ENCODE measurements at places on chromosomes 16 and 17.
A peak's percentile ranks its signal among the peaks of the same experiment; 100 is the strongest.

DNA sequence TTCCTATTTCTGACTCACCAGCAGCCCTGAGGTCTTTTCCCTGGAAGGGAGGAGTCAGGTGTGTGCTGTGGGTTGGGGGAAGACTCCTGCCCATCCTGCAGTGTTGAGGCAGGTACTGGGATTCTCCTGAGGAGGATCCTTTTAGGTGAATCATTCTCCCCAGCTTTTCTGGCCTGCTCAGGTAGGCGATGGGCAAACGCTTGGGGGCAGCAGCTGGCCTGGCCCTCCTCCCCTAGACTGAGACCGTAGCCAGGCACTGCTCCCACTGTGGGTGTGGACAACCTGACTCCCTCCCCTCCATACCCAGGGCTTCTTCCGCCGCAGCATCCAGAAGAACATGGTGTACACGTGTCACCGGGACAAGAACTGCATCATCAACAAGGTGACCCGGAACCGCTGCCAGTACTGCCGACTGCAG is 15.1 kb downstream of the GJD3 start:
- no peak for DNase-seq

GRCh38 chr16:16141784-16142396 is 81.4 kb downstream of the ABCC6 start:
- no peak for DNase-seq

DNA sequence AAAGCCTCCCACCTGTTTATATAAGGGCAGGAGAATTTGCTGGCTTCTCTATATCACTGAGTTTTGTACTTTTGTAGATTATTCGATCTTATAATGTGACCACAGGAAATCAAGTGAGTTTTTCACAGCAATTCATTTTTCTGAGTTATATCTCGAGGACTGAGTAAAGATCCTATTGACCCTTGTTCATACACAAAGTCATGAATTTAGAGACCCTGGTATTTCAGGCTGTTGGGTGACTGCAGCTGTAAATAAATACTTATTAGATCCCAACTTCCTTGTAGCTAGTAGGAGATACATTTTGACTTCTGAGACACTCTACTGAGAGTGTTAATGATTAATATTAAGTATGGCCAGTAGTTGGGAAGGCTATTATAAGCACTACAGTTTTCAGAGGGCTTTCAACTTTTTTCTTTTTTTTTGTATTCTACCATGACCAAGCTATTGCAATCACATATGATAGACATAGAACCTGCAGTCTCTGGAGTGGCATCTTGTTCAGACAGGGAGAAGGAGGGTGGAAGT is 3.2 kb upstream of the KRT20 start:
- no peak for DNase-seq

GRCh38 chr17:47741793-47742145 is 8.7 kb downstream of the TBX21 start:
- no peak for DNase-seq

GRCh38 chr16:52741351-52741750 is 194.4 kb upstream of the TOX3 start:
- no peak for DNase-seq

GRCh38 chr17:80750263-80750662 is 205.6 kb downstream of the RPTOR start:
- no peak for DNase-seq

- DNase-seq: no peak
Observed at GRCh38 chr17:46194393-46195216, 1.4 kb upstream of the KANSL1 start.

DNA sequence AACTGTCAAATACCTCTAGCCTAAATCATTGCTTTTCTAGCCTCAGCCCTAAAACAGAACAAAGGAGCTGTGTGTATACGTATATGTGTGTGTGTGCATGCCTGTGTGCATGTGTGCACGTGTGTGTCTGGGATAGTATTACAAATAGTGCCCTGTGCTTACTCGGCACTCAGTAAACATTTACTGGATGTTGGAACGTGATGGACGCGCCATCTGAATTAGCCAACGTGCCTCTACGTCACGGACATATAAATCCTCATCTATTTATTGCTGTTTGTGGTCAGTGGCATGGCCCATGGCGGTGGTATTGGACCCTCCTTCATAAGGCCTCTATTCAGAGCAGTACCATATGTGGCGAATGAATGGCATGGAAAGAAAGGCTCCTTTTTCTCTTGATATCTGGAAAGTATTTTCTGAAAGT is 37.5 kb downstream of the WWP2 start:
- DNase-seq: no peak

- DNase-seq: no peak
Observed at GRCh38 chr16:83599789-83600462, 207.9 kb upstream of the HSBP1 start.

DNA sequence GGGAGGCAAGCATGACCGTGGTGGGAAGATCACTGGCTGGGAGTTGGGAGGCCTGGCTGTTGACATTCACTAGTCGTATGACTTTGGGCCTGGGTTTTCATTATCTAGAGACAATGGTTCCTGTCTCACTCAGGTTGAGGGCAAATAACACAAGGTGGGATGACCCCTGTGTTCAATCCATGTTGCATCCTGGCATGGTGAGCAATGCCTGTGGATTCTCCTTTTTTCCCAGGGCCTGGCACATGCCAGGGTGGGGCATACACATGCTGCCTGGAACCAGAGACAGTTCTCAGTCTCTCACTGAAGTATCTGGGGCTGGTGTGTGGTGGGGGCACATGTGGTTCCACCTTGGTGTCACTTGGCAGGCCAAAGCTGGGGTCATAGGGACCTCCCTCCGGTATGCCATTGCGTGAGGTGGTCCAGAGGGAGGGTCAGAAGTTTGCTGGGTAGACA is 5.4 kb downstream of the THRA start:
- no peak for DNase-seq

DNA sequence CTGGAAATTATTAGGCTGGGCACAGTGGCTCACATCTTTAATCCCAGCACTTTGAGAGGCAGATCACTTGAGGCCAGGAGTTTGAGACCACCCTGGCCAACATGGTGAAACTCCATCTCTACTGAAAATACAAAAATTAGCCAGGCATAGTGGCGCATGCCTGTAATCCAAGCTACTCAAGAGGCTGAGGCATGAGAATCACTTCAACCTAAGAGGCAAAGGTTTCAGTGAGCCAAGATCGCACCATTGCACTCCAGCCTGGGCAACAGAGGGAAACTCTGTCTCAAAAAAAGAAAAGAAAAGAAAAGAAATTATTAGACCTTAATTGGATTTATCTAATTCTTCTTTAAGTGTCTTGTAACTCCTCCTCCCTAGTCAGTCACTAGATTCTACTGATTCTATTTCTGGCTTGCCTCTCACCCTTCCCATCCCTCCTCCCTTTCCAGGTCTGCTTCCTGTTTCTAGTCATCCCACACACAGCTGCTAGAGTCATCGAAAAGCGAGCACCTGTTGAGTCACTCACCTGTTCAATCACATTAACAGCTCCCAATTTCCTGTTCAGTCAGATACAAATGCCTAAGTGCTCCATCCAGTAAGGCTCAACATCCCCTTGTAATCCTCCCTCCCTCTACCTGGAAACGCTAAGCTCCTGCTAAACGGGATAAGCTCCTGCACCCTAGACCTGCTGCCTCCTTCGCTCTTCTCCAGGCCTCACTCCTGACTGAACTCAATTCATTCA is 34.6 kb downstream of the ERN1 start:
- DNase-seq: no peak

GRCh38 chr17:50170662-50171370 is 5.0 kb downstream of the SGCA start:
- no peak for DNase-seq

GRCh38 chr17:17675925-17676534 is 5.2 kb upstream of the RAI1 start:
- no peak for DNase-seq

- DNase-seq: no peak
Observed at GRCh38 chr17:19295473-19296135, 58.4 kb downstream of the EPN2 start.

- no peak for DNase-seq
Observed at GRCh38 chr17:29504711-29505110, 62.1 kb downstream of the ABHD15 start.

DNA sequence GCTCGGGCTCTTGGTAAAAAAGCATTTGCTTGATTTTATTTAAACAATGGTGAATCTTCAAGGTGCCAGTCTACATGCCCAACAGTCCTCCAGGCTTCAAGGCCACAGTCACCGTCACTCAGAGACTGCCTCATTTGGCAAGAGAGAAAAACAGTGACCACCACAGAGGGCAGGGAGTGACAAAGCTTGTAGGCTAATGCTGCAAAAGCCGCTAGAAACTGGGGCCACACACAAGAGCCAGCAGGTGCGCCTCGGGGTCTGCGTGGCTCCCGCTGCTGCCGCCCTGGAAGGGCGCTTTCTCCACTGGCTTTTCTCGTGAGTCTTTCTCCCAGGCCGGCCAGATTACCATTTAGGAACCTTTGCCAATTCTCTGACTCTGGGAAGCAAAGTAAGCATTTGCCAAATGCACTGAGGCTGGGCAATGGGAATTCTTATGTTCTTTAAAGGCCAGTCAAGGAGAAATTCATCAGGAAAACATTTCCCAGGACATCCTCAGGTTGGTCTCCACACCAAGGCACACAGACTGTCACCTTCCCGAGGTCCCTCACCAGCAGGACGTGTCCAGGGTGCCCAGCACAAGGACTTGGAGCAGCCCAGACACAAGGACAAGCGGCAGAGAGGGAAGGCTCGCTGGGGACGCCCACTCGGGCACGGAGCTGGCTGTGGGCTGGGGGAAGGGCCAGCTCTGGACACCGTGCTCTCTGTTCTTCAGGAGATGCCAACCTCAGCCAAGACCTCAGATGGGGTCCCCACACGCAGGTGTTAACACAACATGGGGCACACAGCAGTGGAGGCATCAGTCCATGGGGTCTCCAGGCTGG is 12.5 kb upstream of the C16orf95 start:
- no peak for DNase-seq

DNA sequence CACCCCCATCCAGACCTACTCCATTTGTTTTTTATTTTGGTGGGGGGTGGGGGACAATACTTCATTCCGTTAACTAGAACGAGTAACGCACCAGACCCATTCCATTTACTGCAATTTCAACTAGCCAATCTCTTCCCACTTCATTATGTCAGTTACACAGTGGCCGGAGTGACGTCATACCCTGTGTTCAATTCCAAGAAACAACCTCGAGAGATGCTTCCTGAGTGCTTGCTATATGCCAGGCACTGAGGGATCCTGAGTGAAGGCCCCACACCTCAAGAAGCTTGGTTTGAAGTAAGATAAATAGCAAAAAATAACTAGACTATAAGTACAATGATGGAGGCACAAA is 9.1 kb upstream of the SIAH1 start:
- no peak for DNase-seq

GRCh38 chr17:8326511-8327302 is 12.9 kb upstream of the ODF4 start:
- DNase-seq: no peak

GRCh38 chr17:44968225-44969143 is at the start of gene C1QL1:
TSS of gene C1QL1 (minus strand) at chr17:44968303. CDS start at chr17:44968048, 255 bp downstream.
- peak; percentile 74 for DNase-seq

DNA sequence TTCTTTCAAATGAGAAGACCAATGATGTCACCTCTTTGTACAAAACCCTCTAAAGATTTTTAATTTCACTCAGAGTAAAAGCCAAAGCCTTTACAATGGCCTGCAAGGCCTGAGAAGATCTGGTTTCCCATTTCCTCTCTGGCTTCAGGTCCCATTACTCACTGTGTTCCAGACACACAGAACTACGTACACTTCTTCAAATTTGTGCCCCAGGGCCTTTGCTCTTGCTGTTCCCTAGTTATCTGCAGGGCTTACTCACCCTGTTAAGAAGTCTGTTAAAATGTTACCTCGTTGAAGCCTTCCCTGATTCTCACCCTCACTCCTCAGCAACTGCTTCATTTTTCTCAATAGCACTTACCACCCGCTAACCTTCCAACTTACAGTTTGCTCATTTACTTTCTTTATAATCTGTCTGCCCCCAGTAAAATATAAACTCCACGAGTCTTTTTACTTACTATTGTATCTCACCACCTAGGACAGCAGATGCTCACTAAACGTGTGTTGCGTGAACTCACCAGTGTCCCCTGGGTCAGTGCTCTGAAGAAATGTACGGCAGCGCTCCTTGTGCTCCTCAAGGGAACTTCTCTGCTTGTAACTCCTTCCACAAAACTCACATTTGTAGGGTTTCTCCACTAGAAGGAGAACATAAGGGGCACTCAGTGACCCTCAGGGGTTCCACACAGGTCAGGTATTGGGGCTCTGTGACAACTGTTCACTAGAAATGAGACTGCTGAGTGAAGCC is 50.2 kb downstream of the GRB7 start:
- no peak for DNase-seq
